ENCODE measurements at places on chromosomes 11 and 22.
A peak's percentile ranks its signal among the peaks of the same experiment; 100 is the strongest.

DNA sequence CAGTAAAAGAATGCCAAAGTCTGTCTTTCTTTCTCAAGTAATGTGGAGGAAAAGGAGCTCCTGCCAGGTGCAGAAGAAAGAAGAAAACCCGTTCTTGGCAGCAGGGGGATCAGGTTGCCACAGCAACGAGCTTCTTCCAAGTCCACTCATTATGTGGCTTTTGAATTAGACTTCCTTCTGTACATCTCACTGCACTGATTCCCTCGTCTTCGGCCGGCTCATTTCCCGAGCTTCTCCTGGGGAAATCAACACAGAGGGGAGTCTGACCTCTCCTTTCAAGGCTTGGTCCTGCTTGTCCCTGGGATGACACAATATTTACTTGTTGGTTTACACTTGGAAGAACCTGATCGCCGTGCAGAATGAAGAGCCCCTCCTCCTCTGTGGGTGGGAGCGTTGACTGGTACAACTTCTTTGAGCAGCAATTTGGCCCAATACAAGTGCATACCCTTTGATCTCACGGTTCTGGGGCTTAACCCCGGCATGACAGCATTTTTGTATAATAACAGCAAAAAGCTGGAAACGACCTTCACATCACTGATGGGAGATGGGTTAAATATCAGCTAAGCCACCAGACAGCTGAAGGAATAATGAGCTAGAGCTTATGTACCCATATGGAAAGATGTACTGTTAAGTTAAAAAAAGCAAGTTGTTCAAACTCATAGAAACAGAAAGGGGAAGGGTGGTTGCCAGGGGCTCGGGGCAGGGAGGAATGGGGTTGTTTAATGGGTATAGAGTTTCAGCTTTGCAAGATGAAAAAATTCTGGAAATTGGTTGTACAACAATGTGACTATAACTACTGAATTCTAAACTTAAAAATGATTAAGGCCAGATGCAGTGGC lies 35.4 kb downstream of the MCHR1 start:
- DNase-seq = peak; percentile 35

- DNase-seq = peak; percentile 73
Measured at GRCh38 chr11:73931039-73931645, 19.7 kb upstream of the DNAJB13 start.

DNA sequence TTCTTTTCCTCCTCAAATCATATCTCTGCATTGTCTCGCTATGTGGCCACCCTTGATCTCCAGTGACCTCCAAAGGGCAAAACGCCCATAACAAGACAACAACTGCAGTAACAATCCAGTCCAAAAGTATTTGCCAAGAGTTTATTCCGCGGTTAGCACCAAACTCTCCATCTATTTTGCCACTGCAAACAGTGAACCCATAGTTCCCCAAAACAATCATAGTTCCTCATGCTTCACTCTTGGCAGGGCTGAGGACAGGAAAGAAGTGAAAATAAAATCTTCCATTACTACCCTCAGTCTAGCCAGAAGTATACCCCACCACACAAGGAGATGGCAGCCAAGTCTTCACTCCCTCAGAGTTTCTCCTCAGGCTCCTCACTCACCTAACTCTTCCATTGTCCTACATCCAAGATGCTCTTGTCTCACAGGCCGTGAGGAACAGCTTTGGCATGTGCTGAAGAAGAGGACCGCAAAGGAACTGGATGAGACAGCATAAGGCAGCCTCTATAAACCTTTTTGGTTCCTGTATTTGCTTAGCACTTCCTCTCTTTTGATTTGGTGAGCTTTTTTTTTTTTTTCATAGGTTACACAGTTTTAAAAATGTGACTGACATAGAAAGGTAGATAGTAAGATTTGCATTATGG lies at the start of gene LPXN:
LPXN (minus strand) TSS at position 480 of the 644 bp plus-strand sequence; CDS start at position 396, 84 bp downstream.
- peak; percentile 31 for DNase-seq

DNA sequence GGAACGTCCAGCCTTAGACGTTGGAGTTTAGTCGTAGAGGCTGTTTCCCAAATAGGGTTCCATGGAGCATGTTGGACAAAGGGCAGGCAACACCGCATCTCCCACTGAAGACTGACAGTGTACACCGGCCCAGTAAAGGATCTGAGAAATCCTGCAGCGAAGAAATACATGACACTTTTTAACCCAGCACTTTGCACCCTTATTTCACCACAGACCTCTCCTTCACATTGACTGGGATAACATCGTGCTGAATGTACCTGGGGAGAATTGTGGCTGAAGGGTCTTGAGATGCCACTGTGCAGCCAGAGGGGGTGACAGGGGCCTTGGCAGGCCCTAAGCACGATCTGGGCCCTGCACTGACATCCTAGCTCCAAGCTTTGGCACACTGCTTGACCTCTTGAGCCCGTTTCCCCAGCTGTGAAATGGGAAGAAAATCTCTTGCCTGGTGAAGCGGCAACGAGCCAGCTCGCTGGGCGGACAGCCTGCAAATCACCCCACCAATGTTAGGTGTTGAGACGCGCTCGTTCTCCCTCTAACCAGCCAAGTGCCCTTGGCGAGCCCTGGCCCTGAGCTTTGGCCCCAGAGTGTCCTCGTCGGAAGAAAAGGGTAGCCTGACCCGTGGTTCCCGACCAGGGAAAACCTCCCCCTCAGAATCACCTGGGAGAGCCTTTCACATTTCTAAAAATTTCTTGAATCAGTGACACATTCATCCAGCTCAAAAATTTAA lies 13.4 kb downstream of the CD5 start:
- DNase-seq = no peak

- no peak for DNase-seq
Measured at GRCh38 chr11:59523541-59523940, 12.2 kb downstream of the OR4D9 start.

Data from fibroblast of skin of back (primary cell).